ENCODE measurements at places on chromosomes 11 and 22.

DNA sequence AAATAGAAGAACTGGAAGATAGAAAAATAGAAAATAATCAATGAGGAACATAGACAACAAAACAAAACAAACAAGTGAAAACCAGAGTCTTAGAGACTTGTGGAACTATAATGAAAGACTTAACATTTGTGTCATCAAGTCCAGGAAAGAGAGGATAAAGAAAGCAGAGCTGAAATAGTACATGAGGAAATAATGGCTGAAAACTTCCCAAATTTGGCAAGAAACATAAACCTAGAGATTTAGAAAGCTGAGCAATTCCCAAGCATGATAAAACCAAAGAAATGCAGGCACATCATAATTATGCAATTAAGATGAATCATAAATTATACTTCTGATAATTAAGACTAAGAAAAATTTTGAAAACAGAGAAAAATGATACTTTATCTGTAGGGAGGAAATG lies 614.5 kb downstream of the ETS1 start:
- no peak for DNase-seq

GRCh38 chr11:9701799-9702198 lies 37.9 kb downstream of the SWAP70 start:
- no peak for DNase-seq

DNA sequence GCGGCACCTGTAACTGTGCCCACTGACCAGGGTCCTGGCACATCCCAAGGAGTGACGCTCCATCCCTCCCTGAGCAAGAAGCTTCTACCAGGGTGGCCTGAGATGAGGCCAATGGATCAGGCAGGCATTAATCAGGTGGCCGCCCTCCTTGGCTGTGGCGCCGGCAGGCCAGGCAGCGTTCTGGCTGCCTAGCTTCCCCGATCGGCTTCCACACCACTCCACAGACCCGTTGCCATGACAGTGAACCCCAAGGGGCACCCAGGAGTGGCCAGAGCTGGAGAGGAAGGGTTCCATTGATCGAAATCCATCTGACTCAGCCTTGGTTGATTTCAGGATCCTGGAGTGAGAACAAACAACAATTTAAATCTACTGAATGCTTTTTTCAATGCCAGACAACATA lies 20.5 kb downstream of the LRRC55 start:
- no peak for DNase-seq

DNA sequence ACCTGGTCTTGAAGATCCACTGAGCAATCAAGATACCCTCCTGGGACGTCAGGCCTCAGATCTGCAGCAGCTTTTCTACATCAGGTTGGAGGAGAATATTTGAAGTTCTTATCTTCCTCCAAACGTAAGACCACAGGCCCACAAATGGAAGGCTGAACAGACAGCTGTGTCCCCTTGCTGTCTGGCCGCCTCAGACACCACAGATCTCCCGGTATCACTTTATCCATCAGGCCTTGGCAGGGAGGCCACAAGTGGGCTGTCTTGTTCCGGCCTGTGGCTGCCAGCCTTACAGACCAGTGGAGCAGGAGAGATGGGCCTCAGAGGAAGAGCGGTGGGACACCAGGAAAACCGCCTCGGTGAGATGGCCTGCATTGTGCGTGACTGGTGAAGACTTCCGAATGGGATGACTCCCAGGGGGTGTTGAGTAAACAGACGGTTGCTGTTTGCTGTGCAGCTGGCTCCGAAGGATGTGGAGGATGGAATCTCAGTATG lies 15.9 kb downstream of the UBASH3B start:
- DNase-seq: no peak

DNA sequence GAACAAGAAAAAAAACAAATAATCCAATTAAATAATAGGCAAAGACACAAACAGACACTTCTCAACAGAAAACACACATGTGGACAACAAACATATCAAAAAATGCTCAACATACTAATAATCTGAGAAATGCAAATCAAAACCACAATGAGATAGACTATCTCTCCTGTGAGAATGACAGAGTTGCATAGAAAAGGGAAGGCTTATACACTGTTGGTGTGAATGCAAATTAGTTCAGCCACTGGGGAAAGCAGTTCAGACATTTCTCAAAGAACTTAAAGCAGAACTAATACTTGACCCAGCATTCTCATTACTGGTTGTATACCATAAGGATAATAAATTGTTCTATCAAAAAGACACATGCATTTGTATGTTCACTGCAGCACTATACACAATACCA lies 637.8 kb upstream of the LUZP2 start:
- DNase-seq: no peak

DNA sequence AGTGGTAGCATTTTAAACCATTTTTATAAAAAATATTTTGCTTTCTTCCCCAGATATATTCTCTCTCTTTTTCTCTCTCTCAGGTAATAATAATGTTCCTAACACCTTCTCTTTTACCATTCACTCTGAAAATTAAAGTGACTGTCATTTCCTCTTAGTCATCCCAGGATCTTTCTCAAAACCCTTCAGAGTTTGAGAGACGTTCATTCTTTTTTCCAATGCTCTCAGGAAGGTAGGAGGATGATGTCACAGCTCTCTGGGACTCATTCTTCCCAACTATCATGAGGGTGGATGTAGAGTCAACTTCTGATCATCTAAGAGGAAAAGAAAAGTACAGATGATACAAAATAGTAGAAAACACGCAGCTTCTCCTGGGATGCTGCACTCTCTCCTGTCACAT lies 60.2 kb upstream of the CRTAM start:
- no peak for DNase-seq

DNA sequence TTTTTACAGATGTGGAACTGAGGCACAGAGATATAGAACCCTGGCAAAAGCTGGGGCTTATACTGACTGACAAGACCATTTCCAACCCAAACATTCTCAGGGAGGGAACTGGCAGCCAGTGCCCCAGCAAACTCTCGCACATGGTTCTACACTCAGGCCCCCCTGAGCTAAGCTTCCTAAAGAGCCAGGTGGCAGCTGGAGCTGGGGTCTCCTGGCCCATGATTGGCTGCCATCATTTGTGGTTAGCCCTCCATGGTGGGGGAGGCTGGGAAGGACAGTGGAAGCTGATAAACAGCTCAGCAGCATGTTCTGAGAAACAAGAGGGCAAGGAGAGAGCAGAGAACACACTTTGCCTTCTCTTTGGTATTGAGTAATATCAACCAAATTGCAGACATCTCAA lies at the start of gene RAG1:
TSS of gene RAG1 (plus strand) at position 314 of the 400 bp plus-strand sequence. CDS start 5,298 bp downstream, outside the sequence.
- DNase-seq: no peak

DNA sequence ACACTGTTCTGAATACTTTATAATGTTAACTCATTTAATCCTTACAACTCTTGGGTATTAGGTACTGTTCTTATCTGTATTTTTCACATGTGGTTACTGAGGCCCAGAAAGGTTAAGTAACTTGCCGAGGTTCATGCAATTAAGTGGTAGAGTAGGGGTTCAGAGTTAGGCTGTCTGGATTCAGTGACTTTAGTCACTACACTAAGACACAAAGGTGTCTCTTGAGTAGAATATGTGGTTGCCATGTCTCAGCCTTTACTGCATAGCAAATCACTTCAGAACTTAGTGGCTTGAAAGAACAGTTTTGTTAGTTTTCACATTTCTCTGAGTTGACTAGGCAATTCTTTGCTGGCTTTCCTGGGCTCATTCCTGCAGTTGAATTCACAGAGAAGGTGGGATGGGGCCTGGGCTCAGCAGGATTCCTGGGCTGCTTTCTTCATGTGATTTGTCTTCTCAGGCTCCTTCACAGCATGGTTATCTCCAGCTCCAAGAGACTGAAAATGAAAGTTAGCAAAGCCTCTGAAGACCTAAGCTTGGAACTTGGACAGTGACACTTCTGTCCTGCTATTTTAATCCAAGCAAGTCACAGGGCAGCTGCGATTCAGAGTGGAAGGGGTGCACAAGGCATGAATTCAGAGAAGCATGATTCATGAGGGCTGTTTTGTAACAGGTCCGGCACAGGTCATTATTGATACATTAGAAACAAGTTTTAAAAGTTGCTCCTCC lies 68.3 kb downstream of the SPECC1L start:
- DNase-seq: no peak

DNA sequence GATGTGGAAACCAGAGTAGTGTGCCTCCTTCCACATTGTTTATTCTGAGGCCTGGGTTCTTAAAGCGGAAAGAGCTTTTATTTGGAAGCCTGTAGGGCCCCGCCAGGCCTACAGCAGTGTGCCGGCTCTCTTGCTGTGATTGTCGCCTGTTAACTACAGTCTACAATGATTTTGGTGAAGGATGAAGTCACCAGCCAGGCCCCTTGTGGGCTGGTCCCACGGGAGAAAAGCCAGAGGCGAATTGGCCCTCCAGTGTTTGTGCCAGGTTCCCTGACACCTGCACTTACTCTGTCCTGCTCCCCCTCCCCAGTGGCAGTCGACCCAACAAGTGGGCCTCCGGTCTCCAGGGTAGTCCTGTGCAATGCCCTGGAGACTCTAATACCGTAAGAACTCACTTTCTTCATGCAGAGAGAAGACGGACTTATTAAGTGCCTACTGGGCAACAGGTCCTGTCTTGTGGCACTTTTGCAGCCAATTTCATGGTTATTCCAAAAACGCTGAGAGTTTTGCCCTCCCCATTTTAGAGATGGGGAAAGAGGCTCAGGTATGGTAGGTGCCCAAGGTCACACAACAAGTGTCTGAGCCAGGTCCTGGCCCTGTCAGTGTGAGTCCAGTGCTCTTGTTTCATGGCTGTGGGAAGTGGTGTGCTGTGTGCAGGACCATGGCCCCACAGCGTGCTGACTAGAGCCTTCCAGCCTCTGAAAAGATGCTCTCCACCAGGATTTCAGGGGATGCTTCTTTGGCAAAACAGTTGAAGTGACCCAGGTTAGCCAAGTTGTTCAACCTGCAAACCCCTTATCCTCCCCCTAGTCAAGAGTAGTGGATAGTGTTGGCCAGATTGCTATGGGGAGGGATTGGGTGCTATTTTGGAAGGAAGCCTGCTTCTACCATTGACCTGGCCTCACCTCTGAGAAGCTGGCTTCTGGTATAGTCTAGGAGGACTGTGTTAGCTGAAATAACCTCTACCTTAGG lies 1.4 kb downstream of the MICAL2 start:
- no peak for DNase-seq

- no peak for DNase-seq
Observed at GRCh38 chr22:29186302-29186701, 19.4 kb upstream of the EMID1 start.

GRCh38 chr11:11252403-11252802 lies 100.6 kb downstream of the CSNK2A3 start:
- no peak for DNase-seq

GRCh38 chr11:2306452-2306823 lies 4.6 kb downstream of the TSPAN32 start:
- no peak for DNase-seq

All from effector CD4-positive, alpha-beta T cell (primary cell).